Fibroblast of skin of left quadriceps (primary cell): ENCODE measurements at places on chromosomes 16 and 17.

DNA sequence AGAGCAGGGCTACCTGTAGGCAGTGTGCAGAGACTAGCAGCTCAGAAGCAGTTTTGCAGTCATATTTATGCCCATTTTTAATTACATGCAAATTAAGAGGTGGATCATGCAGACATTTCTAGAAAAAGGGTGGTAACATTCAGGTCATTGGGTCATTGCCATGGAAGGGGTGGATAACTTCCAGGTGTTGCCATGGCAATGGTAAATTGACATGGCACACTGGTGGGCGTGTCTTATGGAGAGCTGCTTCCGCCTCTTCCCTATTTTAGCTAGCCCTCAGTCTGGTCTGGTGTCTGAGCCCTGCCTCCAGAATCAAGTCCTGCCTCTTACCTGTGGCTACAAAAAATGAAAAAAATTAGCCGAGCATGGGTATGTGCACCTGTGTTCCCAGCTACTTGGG lies 2.8 kb upstream of the DNAI2 start:
- DNase-seq = no peak

DNA sequence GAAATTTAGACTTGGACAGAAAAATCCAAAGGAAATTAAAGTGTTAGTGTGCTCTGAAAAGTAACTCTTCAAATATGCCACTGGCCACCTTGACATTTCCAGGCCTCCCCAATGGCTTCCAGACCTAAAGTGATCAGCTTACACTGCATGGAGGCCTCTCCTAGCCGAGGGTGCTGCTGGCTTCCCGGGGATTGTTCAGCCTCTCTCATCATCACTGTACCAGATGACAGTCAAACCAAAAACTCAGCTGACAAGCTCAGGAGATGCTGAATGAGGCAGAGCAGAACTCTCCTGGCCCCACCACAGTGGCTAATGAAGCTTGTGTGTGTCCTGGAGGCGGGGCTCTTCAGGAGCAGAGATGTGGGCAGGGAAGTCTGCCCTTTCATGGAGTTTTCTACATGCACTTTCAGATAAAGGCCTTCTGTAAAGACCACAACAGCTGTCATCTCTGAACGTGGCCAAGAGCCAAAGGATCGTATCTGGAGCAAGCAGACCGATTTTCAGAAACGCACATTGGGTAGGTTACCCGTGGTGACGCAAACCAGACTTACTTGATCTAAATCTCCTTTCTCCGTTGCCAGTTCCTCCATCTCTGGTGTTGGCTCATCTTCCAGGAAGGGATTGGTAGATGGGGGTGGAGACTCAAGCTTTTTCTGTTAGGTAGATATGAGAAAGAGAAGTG lies 113.3 kb downstream of the VPS53 start:
- peak; percentile 59 for DNase-seq

DNA sequence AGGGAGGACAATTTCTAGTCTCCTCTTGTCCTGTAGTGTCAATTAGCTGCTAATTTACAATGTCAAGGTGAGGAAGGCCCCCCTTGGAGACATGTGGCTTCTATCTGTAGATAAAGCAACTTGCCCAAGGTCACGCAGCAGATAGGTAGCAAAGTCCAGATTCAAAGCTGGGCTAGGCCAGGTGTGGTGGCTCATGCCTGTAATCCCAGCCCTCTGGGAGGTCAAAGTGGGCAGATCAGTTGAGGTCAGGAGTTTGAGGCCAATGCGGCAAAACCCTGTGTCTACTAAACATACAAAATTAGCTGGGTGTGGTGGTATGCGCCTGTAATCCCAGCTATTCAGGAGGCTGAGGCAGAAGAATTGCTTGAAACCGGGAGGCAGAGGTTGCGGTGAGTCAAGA lies 11.1 kb downstream of the TRPV3 start:
- DNase-seq = no peak

DNA sequence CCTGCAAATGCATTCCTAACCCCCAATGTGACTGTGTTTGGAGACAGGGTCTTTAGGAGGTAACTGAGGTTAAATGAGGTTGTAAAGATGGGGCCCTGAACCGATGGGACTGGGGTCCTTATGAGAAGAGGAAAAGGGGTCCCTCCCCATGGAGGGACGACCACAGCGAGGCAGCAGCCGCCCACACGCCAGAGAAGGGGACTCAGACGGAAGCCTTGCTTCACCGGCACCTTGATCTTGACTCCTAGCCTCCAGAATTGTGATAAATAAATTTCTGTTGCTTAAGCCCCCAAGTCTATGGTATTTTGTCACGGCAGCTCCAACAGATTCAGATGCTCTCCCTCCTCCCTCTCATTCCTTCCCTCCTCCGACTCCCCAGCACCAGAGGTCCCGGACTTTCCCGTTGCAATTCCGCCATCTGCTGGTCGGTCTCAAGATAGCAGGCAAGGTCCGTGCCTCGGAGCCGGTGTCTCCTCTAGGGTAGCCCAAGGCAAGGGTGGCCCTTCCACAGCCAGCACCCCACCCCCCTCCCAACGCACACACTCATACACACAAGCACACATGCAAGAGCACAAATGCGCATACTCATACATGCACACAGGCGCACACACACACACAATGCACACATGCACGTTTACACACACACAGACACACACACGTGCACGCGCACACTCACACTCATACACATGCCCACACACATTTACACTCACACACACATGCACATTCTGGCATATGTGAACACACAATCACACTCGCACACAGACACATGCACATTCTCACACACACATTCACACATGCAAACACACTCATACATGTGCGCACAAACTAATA lies 23.1 kb upstream of the C16orf78 start:
- peak; percentile 7 for DNase-seq

GRCh38 chr16:56950881-56951771 lies 10.6 kb upstream of the CETP start:
- DNase-seq = no peak
